Vagina (tissue), 2 donors: ENCODE measurements at places on chromosomes 16 and 17. TPM values are rescaled to one million over a fixed set of nuclear protein-coding genes. Genes with fewer than 3 reads are reported as not detected.

Gene LCAT
- total RNA-seq = 33.4 TPM

Gene GPR179
- not detected for total RNA-seq

Gene KCNG4
- not detected for total RNA-seq

Gene SLC47A2
- 0.74 TPM for total RNA-seq

Gene GP1BA
- not detected for total RNA-seq

Gene HSD17B1
- 2.0 TPM for total RNA-seq

GRCh38 chr16:82658796-82659195 lies 32.0 kb downstream of the CDH13 start:
- DNase-seq = no peak

- no peak for DNase-seq
Observed at GRCh38 chr16:2009791-2010510, at the start of gene ZNF598. Gene ZNF598, minus strand, starts transcription at chr16:2009821.

GRCh38 chr17:81398832-81399411 lies 3.7 kb downstream of the BAHCC1 start:
- no peak for DNase-seq

DNA sequence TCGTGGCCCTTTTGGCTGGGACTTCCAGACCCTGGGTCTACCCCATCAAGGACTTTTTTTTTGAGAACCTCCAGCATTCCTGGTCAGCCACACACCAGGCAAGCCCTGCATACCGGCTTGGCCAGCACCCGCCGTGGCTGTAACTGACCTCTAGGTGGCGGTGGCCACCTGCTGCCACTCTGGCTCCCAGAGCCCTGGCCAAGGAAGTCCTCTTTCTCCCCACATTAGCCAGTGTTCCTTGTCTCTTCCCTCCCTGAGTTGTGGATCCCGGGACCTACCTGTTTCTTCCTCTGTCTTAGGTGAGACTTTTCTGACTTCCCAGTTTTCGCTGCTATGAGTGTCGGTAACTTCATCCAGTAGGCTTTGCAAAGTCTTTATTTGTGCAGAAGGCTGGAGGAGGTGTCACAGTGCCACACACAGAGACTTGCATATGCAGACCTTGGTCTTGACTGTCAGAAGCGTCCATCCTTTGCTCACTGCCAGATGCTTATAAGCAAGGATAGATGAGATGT lies 348.3 kb downstream of the CPPED1 start:
- DNase-seq = no peak

DNA sequence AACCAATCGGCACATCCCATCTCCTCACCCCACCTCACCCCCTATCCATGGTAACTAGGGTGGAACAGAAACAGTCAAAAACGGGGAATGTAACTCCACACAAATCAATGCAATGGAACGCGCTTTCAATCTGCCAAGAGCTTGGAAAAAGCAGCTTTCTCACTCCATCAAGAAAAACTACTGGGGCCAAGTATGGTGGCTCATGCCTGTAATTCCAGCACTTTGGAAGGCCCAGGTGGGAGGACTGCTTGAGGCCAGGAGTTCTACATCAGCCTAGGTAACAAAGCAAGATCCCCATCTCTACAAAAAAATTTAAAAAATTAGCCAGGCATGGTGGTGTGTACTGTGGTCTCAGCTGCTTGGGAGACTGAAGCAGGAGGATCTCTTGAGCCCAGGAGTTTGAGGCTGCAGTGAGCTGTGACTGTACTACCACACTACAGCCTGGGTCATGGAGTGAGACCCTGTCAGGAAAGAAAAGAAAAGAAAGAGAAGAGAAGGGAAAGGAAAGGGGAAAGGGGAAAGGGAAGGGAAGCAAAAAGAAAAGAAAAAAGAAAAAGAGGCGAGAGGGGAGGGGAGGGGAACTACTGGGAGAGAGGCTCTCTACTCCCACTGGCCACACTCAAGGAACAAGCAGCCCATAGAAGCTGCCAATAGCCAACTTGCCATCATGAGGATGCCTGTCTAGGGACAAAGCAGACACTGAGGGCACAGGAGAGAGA lies 38.9 kb downstream of the ARHGAP17 start:
- no peak for DNase-seq

DNA sequence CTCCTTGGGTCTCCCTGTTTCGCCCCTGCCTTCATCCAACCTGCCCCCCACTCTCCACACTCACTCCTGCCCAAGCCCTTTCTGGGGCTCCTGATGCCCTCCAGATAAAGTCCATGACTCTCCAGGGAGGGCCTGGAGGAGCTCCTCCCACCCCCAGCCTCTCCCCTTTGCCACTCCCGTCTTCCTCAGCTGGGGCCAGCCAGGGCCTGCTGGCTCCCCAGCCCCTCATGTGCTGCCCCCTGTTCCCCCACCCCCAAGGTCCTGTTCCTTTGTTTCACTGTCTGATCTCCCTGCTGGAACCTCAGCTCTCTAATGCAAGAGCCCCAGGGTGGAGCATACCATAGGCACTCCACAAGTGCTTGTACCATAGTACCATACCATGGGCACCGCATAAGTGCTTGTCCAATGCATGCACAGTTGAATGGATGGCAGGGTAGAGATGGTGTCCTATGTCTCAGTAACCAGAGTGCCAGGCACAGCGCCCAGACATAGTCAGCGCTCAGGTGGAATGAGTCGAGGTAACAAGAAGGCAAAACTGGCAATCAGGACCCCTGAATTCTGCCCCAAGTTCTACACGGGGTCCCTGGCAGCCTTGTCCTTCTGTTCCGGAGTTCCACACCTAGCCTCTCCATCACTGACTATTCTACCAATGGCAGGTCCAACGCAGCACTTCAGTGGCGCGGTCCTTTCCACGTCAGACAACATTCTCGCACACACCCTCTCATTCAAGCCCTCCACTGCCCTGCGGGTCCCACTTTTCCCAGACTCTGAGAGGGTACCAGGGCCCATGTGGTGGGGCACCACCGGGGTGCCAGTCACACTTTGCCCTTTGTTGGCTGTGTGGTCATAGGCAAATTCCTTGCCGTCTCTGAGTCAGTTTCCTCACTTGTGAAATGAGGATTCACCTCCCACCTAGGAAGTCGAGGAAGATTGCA lies 1.4 kb downstream of the PLCD3 start:
- DNase-seq = no peak

DNA sequence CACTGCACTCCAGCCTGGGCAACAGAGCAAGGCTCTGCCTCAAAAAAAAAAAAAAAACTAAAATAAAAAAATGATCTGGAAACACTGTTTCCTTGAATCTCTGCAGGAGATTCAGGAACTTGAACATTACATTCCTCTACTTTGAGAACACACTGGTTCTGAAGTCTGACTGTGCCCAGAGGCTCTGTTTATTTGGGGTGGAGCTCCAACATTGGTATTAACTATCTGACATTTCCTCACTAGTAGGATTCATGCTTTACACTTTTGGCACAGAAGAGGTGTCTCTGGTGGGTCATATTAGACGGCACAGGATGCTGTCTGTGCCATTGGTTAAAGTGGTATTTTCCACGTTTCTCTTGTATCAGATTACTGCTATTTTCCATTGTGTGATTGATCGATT lies 10.4 kb downstream of the SULT1A2 start:
- no peak for DNase-seq

DNA sequence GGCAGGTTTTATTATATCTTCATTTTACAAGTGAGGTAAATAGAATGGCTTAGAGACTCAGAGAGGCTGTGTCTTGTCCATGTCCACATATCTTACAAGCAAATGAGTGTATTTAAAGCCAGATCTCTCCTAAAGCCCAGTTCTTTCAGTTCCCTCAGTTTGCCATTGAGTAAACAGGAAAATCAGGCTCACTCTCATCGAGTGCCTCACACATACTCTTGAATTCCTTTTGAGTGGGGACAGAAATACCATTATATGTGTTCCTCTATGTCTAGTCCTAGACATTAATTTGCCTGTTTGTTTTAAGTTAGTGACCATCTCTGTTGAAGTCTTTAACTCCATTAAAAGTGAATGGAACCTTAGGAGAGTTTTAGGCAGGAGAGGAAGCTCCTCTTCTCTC lies 40.1 kb downstream of the BPTF start:
- no peak for DNase-seq

DNA sequence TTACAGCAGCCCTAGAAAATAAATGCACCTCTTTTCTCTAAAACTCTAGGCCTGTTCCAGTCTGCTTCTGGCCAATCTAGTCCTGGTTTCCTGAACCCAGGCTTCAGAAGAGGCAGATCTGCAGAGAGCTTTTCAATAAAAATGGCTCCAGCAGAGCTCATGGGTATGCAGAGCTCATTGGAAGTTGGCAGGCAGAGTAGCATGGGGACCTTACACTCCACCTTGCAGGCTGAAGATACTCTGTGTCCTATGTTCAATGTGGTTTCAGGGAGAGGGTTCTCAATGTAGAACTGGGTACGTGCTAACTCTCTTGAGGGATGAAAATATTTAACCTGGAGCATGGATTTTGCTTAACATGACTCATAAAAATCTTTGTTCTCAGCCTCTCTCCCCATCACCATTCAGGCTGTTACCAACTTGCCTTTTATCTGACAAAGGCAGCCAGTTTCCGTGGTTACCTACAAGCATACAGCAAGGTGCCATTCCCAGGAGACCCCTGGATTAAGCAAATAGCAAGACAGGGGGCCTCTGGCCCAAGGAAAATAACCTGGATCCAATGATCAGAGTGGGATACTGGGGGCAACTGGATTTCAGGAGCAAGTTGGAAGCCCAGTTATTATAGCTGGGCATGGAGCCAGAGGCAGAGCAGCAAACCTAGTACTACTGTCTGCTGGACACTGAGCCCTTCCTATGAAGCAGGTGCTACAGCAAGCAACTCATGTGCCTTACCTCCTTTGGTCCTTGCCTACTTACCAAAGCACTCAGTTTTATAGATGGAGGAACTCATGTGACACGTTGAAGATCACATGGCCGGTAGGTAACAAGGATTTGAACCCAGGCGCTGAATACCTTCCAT lies 98.2 kb upstream of the DHX40 start:
- no peak for DNase-seq

GRCh38 chr17:48052956-48053757 lies 5.0 kb downstream of the NFE2L1 start:
- no peak for DNase-seq

DNA sequence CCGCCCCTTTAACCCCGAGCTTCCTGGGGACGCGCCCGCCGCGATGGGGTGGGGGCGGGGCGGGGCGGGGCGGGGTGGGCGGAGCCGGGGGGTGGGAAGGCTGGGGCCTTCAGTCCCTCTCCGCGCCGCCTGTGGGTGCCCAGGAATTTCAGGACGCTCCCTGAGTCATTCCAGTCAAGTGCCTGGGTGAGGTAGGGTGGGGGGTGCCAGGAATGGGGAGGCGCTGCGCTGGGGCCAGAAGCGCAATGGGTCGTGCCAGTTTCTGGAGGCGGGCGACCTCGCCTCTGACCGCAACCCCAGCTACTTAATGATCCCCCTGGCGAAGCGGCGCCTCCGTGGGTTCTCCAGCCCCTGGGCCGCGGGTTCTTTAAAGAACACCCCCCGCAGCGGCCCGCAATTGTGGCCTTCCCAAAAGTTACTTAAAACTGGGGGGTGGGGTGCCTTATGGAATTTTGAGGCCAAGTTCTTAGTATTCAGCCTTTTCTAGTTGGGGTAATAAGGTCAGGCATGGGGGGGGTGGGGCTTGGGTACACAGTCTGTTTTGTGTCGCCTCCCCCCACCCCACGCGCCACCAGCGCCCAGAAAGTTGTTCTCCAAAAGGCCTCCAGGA lies 826 bp upstream of the GSE1 start:
- DNase-seq = no peak
